Left colon (tissue), 2 donors: ENCODE measurements at places on chromosomes 11 and 22.

DNA sequence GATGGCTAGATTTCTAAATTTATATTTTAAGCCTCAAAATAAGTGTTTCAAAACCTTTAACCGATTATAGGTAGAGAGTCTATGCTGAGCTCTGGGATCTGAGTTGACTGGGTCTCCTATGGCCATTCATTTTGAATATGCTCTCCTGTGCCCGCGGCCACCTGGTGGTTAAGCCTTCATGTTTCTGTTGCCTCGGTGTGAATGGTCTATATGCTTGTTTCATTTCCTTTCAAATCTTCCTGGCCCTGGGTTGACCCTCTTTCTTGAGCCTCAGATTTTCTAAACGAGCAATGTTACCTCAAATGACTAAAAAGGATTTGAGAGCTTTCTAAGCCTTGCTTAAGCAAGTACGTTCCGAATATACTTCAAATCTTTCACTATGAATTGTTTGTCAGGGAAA, 789.4 kb upstream of the KIRREL3 start:
- DNase-seq: no peak

- DNase-seq: no peak
These were observed 2.8 kb upstream of the FADD start for GRCh38 chr11:70200212-70200844.

DNA sequence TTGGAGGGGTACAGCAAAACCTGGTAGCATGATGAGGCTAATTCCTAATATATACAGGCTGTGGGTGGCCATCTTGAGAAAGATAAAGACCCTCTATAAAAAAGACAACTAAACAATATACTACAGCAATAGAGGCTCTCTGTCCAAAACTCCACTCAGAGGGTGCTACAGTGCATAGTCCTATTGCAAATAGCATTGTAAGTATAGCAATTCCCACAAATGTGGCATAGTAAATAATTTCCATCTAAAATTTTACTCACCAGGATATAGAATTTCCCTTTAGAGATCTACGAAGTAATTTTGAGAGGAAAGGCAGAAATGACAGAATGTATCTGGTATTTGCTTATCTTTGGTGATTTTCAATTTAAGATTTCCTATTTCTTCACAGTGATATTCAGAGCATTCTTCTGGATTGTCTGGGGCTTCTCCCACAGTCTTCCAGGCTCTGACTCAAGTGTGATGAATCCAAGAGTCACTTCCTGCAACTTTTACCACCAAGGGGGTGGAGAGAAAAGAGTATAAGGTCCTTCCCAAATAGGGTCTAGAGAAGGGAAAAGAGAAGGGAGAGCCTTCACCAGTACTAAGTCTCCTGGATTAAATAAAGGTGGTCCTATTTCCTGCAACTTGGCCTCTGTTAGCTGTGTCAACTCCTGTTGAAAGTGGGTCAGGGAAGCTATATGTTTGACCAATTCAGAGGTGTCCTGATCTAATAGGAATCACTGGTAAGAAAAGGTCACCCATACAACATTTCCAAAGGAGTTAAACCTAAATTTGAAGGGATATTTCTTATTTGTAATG, 1054.7 kb upstream of the CNTN5 start:
- no peak for DNase-seq

DNA sequence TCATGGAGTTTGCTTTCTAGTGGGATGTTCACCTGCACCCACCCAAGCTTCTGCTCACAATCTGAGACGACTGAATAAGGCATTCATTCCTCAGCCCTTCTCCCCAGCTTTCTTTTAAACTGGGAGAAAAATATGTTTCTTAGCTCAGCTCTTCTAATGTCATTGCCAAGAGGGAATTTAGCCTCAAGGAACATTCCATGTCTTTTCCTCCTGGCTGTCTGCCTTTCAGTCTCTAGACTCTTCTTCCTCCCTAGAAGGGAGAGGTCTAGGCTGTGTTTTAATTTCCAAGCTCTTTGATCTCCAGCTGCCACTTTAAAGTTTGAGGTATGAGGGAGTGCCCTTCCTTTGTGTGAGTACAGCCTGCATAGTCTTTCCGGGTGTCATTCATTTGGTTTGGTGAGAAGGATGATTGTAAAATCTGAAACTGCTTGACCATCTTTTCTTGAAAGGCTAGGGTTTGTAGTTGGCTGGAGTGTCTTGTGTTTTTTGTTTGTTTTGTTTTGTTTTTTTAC, 11.7 kb upstream of the HTATIP2 start:
- DNase-seq: no peak

GRCh38 chr11:35390737-35391682, 28.3 kb downstream of the SLC1A2 start:
- DNase-seq: peak; percentile 31

- no peak for DNase-seq
These were observed 154.3 kb downstream of the MSANTD4 start for GRCh38 chr11:105867742-105868141.

DNA sequence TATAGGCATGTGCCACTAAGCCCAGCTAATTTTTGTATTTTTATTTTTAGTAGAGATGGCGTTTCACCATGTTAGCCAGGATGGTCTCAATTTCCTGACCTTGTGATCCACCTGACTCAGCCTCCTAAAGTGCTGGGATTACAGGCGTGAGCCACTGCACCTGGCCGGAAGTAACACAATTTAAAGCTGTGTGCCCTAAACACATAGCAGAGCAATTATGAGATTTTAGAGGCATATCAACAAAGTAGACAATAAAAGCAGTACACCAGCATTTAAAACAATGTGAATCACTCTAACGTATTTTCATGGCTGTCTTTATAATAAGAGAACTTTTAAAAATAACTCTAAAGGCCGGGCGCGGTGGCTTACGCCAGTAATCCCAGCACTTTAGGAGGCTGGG, 42.4 kb downstream of the PRR14L start:
- DNase-seq: no peak

DNA sequence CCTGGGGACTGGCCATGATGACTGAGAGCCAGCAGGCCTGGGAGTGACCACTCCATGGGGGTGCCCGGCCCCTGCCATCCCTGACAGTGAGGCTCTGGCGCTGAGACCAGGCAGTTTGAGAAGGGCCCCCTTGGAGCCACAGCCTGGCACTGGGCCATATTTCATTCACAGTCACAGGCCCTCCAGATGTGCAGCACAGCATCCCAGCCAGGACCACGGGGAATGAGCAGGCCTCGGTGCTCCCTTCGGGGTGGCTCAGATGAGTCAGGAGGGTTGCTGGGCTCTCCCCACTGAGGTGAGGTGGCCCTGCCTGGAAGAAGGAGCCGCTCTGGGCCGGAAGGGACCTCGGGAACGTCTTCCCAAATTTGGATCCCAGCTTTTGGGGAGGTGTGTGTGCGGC, 53.0 kb downstream of the GRAMD4 start:
- DNase-seq: no peak

DNA sequence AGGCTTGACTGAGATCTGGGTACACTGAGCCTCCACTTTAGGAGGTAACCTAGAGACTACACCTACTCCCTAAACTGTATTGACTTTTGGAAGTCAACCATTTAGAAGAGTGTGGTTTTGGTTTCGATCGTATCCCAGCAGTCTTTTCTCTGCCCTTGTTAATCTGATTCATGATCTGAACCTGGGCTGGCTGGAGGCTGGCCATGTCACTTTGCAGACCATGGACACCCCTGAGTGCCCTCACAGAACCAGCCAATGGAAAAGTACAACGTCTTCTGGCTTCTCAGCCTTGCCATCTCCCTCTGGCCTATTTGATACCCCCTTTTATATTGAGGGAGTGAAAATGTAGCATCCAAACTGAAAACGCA, 10.8 kb downstream of the EHF start:
- no peak for DNase-seq

DNA sequence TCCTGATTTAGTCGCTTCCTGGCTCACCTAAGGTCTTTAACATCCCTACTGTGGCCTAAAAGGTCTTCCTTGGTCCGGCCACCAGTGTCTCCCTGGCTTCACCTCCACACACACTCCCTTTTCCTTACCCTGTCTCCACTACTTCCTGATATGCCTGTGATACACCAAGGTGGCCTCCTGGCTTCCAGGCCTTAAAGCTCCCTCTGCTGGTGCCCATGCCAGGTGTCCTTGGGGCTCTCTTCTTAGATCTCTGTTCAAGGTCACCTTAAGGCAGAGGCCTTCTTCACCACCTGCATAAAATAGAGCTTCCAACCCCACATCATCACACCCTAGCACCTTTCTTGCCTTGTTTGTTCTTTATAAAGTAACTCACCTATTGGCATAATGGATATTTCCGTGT, 787.7 kb downstream of the NTM start:
- DNase-seq: no peak

DNA sequence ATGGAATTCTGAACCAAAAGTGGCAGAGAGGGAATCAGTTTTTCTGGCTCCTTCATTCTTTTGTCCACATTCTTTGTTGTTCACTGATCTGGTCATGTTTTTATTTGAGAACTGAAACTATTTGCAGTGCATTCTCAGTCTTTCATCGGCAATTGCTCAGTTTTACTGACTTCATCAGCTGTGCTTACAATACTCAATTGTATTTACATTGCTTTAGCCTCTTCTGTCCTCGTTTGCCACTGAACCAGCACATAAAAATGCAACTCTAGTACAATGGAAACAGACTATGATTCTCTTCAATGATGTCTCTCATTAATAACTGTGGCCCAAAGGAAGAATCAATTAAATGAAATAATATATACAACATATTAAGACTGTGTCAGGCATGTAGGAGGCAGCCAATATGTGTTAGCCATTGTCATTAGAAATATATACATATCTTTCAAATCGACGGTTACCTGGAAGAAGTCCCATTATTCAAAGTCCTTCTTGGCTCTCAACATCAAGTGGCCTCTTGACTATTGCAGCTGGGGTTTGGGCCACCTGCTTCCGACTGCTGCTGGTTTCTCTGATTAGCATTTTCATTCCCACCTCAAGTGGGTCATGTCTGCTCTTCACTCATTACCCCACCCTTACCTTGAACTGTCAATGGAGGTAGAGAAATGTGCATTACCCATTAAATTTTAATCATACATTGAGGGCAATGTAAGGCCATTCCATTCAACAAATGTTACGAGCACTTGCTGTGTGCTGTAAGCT, 600.1 kb downstream of the INSC start:
- no peak for DNase-seq

DNA sequence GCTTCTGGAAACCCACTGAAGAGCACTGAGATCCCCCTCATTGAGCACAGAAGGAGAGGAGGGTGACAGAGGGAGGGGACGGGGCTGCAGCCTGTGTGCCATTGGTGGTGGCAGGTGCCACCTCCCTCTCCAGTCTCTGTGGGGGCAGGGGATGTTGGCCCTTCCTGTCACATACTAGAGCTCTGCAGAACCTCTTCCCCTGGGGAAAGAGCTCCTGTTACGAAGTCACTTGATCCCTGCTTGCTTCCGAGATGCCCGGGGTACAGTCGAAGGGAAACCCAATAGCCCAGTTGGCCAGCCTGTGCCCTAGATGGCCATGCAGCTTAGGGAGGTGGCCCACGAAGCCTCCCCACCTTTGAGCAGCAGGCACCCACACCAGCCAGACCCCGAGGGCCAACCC, 29.4 kb downstream of the DAGLA start:
- DNase-seq: no peak

DNA sequence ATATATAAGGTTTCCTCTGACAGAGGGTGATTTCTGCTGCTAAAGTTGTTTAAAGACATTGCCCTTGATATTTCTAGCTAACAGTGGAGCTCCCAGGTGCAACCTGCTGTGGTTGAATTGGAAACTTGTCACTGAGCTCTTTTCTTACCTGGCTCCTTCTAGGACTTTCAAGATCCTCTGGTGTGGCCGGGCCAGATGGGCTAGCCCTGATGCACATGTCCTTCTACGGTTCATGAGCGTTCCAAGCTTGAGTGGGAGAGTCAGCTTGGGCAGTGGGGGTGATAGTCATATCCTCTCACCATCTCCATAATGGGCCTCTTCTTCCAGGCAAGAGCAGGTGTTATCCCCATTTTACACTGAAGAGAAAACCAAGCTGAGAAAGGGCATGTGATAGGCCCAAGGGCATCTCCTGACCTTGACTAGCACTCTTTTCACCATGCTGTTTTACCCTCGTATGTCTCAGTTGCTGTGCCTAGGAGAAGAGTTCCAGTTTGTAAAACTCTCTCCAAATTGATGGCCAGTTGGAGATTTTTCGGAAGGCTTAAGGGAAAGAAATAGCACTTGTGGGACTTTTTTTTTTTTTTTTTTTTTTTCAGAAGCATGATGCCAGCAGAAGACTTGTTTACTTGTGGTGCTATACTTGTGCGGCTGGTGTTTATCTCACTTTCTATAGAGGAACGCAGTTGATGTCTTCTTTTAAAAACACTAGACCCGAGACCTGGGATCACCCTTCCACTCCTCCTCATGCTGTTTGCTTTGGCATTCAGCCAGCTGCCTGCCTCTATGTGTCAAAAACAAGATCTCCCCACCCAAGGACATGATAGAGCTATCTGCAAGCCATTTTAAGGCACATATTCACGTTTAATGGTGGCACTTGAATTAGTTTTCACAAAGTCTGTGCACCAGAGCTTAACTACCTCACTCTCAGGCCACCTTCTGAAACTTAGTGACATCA, 32.6 kb downstream of the TEAD1 start:
- DNase-seq: peak; percentile 62

DNA sequence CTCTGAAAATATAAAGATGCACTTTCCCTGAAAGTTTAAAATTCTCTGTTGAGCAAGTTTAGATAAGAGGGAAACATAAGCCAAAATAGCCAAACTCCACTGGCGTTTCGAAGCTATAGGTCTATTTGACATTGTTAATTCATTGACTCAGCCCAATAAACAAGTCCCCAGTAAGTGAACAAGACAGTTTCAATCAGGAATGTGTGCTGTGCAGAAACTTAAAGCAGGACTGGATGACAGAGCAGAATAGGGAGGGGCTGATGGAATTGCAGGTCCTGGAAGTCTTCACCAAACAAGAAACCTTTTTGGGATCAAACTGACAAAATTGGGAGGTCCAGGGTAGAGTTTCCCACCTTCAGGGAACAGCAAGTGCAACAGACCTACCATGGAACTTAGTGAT, 8.9 kb upstream of the KDM4E start:
- no peak for DNase-seq

GRCh38 chr11:125494031-125494360, 2.1 kb downstream of the FEZ1 start:
- DNase-seq: no peak

GRCh38 chr11:44812971-44813370, 86.2 kb downstream of the TSPAN18 start:
- no peak for DNase-seq
